Brain (organoid and tissue), 16 donors: ENCODE measurements at places on chromosomes 1 and 21.

DNA sequence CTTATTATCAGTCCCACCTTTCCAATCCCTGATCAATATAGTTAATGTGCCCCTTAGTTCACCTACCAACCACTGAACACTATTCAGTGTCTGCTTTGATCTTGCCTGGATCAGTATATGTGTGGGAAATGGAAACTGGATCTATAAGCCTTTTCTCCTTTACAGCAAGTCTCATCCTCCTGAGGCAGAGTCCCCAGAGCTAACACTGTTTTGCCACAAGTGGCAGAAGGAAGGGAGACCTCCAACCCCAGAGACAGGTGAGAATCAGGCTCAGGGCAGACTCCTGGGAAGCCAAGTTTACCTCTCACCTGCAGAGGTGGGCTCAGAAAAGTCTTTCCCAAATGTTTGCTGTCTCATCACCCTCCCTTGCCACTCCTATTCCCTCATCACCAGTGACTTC, at the start of gene OR6N2:
Gene OR6N2, minus strand, starts transcription at position 101 of the 400 bp plus-strand sequence. CDS start 3,569 bp downstream, outside the sequence.
- DNase-seq, result no peak

DNA sequence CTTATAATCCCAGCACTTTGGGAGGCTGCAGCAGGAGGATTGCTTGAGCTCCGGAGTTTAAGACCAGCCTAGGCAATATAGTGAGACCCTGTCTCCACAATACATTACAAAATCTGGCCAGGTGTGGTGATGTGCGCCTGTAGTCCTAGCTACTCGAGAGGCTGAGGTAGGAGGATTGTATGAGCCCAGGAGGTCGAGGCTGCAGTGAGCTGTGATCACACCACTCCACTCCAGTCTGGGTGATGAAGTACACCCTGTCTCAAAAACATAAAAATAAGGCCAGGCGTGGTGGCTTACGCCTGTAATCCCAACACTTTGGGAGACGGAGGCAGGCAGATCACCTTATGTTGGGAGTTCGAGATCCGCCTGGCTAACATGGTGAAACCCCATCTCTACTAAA, 27.7 kb downstream of the L1TD1 start:
- DNase-seq, result no peak

DNA sequence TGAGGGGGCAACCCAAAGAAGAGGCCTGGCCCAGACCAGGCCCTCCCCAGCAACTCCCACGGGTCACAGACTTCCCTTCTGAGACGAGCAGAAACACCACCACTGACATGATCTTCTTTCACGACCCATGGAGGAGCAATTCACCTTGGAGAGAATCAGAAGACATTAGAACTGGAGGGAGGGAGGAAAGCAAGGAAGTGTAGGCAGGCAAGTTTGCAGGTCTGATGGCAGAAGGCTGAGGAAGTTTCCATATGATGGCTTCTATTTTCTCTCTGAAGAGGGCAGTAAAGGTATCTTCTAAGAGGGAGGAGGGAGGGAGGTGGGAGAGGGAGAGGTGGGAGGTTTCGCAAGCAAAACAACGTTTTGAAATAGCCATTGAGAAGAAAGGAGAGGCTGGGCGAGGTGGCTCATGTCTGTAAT, 1.4 kb upstream of the UBXN10 start:
- peak; percentile 14 for DNase-seq

- DNase-seq, result peak; percentile 37
Measured at GRCh38 chr1:94884106-94884505, 42.8 kb downstream of the CNN3 start.

- no peak for DNase-seq
Measured at GRCh38 chr1:184861755-184862336, 107.2 kb upstream of the EDEM3 start.

DNA sequence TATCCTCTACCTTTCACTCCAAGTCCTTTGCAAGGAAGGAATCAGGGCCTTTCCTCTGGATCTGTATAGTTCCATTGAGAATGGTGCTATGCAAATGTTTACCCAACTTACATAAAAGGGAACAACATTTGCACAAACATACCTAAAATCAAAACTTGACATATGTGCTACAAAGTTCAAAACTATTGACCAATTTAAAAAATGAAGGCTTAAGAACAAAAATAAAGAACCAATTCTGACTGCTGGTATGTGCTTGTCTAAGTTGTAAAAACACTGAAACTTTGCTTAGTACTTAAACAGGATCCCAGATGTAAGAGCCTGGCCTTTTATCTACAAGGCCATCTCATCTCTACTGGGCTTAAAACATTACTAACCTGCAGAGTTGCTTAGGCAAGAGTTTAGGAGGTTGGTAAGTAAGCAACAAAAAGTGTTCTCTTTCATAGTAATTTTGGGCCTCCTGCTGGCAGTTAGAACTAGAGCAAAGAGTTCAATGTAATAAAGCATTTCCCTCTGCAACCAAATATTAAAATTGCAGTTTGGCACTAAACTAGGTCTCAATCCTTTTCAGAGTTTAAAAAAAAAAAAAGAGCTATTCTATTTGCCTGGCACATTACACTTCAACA, 2.0 kb downstream of the SCMH1 start:
- peak; percentile 19 for DNase-seq

- DNase-seq, result no peak
Measured at GRCh38 chr1:46118856-46119255, 13.6 kb downstream of the PIK3R3 start.

- DNase-seq, result no peak
Measured at GRCh38 chr1:77218477-77219165, 609 bp downstream of the PIGK start.

DNA sequence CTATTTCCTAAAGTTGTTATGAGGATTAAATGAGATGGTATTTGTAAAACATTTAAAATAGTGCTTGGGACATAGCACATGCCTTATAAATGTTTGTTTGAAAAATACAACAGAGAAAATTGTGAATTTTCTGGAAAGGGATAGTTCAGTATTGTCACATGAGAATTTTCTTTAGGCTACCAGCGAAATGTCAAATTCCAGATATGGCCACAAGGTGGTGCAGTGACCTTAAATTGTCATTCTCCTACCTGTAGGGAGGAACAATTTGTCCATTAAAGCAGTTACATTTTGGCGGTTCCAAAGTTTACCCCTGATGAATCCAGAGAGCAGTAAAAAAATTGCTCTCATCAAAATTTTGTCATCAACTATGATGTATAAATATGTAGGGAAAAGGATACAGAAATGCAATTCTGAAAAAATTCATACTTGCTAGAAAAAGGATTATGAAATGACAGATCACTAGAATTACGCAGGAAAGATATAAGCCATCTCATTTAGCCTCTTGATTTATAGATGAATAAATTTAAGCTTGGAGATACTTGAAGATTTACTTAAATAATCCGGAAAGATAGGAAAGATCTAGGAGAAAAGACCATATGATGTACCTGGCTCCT, 50.2 kb upstream of the TSHB start:
- DNase-seq, result peak; percentile 84

- no peak for DNase-seq
Measured at GRCh38 chr21:44819283-44820243, 1.7 kb upstream of the SUMO3 start.

DNA sequence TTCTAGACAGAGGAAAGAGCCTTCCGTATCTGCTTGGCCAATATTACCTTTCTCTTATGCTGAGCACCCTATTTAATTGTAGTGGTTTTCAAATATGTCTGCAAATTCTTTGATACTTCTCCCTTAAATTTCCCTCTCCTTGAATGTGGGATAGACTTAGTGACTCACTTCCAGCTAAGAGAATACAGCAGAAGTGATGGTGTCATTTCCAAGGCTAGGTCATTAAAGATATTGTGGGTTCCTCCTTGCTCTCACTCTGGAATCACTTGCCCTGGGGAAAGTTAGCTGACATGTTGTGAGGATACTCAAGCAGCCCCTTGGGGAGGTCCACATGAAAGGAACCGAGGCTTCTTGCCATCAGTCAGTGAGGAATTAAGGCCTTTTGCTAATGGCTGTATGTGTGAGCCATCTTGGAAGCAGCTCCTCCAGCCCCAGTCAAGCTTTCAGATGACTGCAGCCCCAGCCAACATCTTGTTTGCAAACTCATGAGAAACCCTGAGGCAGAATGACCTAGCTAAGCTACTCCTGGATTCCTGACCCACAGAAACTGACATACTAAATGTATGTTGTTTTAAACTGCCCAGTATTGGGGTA, 8.1 kb upstream of the CITED4 start:
- no peak for DNase-seq
